ENCODE measurements at places on chromosomes 4 and X.

DNA sequence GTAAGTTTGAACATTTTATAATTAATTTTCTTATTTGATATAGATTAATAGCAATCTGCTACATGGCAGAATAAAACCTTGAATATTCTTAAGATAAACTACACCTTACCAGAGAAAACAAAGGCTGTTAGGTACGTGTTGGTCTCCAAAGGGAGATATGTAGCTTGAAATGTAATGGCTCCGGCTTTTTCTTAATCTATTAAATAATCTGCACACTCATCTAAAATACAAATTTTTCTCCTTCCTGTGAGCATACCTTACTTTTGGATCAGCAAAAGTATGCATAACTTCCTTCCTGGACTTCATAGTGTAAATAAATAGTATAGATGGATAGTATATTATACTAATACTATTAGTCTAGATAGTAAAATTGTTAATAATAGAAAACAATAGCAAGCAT, 141.3 kb downstream of the JADE1 start:
- no peak for DNase-seq

DNA sequence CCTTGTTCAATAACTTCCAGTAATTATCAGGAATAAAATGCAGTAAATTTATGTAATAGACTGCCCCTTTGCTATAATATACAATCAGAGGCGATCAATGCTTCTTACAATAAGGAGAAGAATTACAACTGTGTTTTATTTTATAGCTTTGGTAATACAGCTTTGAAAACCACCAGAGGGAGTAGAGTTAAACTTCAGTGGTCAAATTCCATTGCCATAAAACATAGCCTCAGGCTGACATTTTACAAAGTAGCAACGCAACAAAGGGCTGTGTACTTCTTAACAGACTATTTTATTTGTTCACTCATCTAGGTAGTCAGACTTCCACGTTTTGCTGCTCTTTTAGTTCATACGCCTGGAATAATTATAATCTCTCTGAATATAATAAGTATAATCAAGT, 58.5 kb downstream of the TEX13C start:
- no peak for DNase-seq

DNA sequence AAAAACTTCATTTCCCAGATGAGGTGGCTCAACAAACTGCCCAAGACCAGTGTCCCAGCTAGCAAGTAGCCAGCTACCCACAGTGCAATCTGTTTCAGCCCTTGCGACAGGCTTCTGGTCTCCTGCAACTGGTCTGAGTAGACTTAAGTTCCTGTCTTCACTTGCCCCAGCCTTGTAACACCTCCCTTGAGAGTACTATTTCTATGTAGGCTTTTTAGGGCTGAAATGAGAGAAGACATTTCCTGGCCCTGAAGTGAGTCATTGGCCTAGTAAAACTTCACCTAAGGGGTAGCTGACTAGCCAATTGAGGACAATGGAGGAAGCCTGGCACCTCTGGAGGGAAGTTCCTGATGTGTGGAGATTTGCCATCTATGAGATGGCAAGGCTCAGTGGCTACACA, 80.1 kb upstream of the STIM2 start:
- peak; percentile 19 for DNase-seq

- no peak for DNase-seq
Measured at GRCh38 chrX:11666952-11667685, 1.4 kb upstream of the ARHGAP6 start.

- no peak for DNase-seq
Measured at GRCh38 chr4:13378973-13379759, 105.0 kb downstream of the RAB28 start.

DNA sequence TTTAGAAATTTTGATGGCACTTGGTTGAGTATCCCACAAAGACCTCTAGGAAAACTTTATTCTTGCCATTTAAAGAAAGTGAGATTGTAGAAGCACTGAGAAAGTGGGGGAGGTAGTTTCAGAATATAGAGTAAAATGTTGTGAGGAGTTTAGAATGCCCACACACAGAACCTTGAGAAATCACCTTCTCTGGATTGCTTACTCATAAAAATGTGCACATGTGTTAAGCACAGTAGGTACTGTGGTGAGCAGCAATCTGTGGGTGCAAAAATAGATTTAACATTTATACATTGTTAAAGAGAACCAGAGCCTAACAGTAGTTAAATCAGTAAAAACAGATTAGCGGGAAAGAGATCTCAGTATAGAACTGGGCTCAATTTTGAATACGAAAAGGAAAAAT, 201.2 kb upstream of the NWD2 start:
- DNase-seq, result no peak

- peak; percentile 16 for DNase-seq
Measured at GRCh38 chr4:42519803-42520417, 122.6 kb downstream of the SHISA3 start.

GRCh38 chr4:33188733-33189132, 2468.6 kb downstream of the PCDH7 start:
- DNase-seq, result no peak

- DNase-seq, result no peak
Measured at GRCh38 chr4:162727232-162727631, 439.5 kb downstream of the NAF1 start.

DNA sequence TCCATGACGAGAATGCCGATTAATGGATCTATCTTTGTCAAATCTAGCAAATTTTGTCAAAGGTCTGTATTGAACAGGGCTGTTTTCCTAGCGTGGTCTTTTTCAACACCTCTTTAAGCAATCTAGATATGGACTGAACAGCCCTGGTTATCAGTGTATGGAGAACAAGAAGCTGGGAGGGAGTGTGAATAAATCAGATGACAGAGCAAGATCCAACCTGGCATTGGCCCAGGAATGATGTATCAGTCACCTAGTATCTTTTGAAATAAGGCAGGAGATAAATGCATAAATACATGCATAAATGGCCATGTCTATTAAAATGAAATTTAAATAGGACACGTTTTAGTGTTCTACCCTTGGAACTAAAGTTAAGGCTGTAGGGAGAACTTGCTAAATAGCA, 15.7 kb upstream of the AP1S2 start:
- DNase-seq, result no peak

- no peak for DNase-seq
Measured at GRCh38 chr4:53730031-53730805, 138.9 kb upstream of the LNX1 start.

DNA sequence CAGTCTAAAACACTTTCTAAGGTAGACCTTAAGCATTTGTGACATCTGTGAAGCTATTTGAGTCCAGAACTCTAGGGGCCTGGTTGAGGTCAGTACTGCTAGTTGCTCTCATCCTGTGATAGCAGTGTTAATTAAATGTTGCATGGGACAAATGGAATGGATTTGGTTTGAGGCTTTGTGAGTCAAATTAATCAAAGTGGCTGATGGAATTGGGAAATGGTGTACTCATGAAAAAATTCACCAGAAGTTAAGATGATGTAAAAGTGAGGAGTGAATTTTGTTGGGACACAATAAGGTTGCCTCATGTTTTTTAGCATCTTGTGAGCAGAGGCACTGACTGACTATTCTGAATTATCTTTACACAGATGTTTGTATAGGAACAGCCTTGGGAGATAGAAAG, 99.2 kb upstream of the ARSJ start:
- DNase-seq, result no peak

DNA sequence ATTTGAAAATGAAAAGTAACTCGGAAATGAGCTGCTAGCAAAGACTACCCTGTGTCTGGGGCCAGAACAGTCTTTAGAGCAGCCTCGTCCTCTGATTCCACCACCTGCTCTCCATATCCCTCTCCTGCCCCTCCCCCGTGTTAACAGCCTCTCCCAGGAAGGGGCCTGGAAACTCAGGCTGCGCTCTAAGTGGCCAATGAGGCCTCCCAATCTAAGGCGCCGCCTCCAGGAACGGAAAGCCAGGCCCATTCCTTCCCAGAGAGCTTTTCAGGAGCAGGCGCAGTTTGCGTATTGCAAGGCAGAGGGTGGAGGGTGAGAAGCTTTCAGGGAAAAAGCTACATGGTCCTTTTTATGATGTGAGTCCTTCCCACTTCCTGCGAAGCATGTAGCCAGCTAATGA, 31.2 kb downstream of the RS1 start:
- DNase-seq, result no peak

GRCh38 chrX:13167481-13168231, 123.2 kb upstream of the FAM9C start:
- DNase-seq, result no peak

GRCh38 chr4:153758136-153758535, 1.7 kb downstream of the RNF175 start:
- no peak for DNase-seq

GRCh38 chrX:153853180-153853901, 23.0 kb upstream of the PDZD4 start:
- no peak for DNase-seq

DNA sequence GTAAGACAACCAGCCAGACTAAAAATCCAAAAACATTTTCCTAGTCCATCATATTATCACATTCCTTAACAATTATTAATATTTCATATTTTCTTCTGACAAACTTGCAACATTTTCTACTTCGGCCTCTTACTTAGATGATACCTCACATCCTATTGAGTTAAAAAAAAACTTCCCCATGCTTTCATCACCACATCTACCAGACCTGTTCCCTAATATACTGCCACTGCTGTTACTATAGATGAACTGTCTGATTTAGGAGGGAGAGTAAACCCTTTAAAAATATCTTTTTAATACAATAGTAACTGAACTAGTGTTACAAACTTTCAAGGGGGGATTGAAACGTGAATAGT, 1.5 kb downstream of the FAM200B start:
- no peak for DNase-seq

- DNase-seq, result peak; percentile 67
Measured at GRCh38 chr4:80307774-80308465, 27.6 kb upstream of the CFAP299 start.

GRCh38 chr4:40550948-40551462, 78.7 kb downstream of the RBM47 start:
- DNase-seq, result no peak

- no peak for DNase-seq
Measured at GRCh38 chr4:109589605-109590004, 29.6 kb downstream of the MCUB start.

GRCh38 chr4:26192899-26193869, 127.6 kb upstream of the RBPJ start:
- no peak for DNase-seq

DNA sequence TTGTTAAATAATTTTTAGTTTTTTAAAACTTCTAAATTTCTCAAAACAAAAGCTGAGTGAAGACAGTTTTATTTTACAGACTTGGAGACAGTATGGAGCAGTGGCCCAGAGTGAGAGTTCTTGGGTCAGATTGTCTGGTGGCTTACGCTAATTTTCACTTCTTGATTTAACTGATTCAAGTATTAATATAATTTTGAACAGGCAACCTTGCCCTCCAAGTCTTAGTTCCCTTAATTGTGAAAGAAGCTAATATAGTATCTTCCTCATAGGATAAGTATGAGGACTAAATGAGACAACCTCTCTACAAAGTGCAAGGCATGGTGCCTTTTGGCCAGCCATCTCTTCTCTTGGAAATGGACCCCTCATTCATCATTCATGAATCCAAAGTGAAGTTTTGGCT, 25.4 kb downstream of the ATP7A start:
- no peak for DNase-seq

DNA sequence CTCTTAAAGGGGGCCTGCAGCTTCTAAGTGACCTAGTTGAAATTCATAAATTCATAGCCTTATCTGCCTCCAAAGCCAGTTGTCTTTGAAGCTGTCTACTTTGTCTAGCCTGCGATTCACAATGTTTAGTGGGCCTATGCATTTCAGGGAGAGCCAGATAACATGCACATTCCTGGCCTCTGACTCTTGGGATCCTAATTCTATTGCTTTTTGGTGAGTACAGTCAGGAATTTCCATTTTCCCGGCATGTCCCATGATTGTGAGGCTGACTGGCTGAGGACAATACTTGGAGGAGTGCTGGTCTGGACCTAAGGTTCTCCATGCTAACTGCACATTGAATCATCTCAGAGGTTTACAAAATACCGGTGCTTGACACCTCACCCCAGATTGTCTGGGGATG, 155.0 kb downstream of the MSL3 start:
- DNase-seq, result no peak

DNA sequence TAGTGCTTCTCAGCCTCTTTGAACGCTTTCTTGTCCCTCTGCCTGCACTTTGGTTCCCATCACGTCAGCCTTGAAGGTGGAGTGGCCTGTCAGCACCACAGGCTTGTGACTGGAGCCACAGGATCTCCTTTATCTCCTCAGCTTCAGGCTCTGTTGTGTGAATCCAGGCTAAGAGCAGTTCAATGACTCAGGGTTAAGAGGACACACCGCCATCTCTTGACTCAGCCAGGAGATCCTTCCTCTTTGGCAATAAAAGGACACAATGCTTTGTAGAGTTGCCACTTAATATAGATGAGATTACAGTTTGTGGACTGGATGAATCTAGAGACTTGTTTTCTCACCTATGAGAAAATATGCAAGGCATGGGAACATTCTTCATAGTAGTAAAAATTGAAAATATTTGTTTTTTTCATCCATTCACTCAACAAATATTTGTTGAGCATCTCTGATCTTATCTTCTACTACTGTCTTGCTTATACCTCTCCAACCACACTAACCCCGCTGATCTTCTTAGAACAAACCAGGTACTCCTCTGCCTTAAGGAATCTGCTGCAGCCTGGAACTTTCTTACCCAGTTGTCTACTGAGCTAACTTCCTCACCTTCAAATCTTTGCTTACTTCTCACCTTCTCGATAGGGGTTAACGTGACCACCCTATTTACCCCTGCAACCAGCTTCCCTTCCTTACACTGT, 62.3 kb downstream of the UCHL1 start:
- DNase-seq, result no peak

- peak; percentile 88 for DNase-seq
Measured at GRCh38 chr4:110854021-110854678, 231.3 kb upstream of the PITX2 start.

DNA sequence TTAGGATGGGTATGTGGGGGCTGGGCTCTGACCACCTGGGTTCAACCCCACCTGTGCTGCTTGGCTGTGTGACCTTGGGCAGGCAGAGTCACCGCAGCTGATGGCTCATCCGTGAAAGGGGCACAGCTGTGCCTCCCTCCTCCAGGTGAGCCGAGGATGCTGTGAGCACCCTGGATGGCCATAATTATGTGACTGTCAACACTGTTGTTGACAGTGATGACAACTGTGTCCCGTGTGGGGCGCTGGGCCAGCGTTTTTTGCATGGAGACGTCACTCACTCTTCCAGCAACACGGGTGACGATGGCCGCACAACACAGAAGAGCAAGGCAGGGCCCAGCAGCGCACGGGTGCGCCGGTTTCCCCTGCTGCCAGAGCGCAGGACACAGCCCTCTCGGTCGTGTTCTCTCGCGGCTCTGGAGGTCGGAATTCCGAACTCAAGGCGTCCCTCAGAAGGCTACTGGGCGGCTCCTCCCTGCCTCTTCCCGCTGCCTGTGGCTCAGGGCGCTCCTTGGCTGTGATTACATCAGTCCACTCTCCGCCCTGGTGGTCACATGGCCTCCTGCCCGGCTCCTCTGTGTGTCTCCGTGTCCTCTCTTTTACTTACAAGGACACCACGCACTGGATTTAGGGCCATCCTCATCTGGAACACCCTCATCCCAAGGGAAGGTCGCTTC, 1.3 kb downstream of the SH3TC1 start:
- DNase-seq, result no peak

DNA sequence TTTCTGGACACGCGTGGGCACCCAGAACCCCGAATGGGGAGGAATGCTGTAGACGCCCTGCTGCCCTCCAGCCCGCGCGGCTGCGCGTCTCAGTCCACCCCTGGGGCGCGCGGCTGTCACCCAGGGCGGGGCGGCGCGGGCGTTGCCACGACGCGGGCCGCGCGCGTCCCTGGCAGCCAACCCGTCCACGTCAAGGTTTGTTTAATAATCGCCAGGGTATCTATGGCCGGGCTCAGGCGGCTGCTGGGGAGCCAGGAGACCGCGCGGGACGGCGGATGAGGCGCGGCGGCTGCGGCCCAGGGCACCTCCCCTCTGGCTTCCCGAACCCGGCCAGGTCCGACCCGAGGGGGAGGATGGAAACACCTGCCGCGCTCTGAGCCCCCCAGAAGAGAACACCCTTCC, at the start of gene SPATA18:
Gene SPATA18, plus strand, starts transcription at position 92 of the 402 bp plus-strand sequence. CDS start 401 bp downstream, outside the sequence.
- DNase-seq, result no peak

Measured in HS-5 (cell line).